ENCODE measurements at places on chromosomes 5 and 9.

DNA sequence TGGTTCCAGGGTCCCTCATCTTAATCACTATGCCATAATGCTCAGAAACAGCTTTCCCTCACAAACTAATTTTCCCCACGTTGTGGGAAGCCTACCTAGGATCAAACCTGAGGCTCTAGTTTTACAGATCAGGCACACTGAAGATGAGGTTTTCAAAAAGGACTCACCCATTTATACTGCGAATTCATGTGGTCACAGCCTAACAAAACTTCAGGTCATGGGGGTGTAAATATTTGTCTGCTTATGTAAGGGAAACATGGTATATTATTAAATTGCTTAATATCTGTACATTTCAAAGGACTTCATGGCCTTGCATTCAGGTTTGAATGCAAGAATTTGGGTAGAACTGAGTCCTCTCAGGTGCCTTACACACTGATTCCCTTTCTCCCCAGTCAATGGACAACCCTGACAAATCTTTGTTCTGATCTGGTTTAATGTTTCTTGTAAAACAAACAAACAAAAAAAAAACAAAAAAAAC lies 12.1 kb downstream of the ZFAND5 start:
- DNase-seq, result peak; percentile 21

- no peak for DNase-seq
These were observed 370.8 kb downstream of the NFIB start for GRCh38 chr9:13943176-13943575.

DNA sequence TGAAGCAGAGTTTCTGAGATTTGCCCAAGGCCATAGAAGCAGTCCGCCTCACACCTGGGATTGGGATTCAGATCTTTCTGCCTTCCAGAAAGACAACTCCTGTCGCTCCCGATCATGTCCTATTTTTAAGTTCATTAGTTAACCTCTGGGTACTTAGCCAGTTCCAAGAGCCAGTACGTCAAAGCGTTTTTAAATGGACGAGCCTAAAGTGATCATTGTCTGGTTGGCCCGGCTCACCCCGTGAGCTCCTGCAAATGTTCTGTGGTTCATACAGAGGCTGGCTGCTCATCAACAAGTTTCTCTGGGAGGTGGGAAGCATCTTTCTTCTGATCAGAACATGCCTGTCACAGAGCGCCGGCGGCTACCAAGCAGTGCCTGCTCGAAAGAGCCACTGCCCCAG lies 554.5 kb upstream of the WWC1 start:
- DNase-seq, result no peak

DNA sequence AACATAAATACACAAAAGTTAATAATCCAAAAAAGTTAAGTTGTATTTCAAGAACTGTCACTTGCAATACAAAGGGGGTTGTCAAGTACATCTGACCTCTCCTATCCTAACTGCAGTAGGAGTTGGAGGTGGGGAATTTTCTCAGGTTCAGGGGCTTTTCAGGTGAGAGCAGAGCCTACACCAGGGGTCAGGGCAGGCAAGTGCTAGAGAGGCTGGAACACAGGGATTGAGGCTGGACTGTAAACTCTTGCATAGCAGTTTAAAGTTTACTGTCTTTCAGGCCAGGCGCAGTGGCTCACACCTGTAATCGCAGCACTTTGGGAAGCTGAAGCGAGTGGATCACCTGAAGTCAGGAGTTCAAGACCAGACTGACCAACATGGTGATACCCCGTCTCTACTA lies 25.4 kb upstream of the RASGRF2 start:
- no peak for DNase-seq

DNA sequence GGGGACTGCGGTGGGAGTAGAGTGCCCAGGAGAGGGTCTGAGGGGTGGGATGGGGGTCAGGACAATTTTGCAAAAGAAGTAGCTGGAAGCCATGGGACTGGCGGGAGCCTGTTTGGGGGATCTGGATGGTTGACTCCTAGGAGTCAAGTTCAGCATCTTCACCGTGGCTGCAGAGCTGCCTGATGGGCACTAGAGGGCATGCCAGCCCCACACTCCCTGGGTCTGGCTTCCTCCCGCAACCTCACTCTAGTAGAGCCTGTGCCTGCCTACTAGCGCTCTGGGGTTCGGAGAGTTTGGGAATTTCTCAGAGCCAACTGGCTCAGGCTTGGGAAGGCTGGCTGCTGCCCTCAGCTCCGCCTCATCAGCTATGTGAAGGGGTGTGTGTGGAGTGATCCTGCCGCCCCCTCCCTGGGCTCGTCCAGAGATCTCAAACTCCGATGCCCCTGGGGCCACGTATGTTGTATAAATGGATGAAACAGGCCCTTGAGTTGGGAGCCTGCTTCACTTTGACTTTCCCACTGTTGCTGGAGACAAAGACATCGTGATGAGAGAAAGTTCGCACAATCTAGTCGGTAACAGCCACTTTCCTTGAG lies 10.8 kb downstream of the TSPAN17 start:
- DNase-seq, result peak; percentile 57

- DNase-seq, result no peak
These were observed 143.6 kb downstream of the CEMIP2 start for GRCh38 chr9:71624728-71625127.

GRCh38 chr5:168047043-168047668 lies 244.3 kb upstream of the WWC1 start:
- peak; percentile 59 for DNase-seq

- DNase-seq, result no peak
These were observed 110.8 kb upstream of the SLC30A5 start for GRCh38 chr5:68983043-68983442.

- DNase-seq, result no peak
These were observed 62.0 kb downstream of the MACROH2A1 start for GRCh38 chr5:135337064-135337463.

GRCh38 chr9:105993921-105994715 lies 299.8 kb downstream of the TMEM38B start:
- DNase-seq, result no peak

DNA sequence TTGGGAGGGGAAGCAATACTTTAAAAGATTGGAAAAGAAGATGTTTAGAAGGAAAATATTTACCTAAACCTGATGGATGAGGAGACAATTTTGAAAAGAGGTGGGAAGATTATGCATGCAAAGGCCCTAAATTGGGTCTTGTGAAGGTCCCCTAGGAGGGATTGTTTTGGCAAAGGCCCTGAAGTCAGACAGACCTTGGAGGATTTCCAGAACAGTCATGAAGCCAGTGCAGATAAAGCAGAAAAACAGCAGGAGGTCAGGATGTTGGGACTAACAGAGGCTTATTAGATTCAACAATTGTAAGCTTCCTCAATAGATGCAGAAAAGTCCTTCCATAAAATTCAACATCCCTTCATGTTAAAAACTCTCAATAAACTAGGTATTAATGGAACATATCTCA lies 361.0 kb upstream of the CDH6 start:
- no peak for DNase-seq

DNA sequence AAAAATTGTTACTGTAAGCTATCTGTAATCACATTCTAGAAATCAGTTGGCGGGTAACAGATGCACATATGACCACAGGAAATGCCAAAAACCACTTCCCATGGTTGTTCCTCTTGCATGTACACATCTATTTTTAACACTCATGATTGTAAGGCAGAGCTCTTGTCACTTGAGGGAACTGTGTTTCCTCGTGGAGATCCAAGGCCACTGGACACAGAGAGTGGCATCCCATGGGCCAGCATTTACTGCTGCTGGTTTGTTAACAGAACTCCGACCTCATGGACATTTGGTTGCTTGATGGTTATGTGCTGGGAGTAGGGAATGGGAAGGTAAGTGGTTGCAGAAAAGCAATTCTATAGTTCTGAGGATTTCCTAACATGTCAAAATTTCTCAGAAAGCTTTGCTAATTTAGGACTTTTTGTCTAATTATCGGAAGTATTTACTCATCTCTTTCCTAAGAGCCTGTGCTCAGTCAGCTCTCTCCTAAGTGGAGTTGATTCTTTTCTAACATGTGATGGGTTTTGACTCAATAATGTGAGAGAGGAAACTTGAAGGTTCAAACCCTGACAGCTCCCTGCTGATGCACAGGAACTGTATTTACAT lies 202.0 kb upstream of the NR3C1 start:
- peak; percentile 44 for DNase-seq

DNA sequence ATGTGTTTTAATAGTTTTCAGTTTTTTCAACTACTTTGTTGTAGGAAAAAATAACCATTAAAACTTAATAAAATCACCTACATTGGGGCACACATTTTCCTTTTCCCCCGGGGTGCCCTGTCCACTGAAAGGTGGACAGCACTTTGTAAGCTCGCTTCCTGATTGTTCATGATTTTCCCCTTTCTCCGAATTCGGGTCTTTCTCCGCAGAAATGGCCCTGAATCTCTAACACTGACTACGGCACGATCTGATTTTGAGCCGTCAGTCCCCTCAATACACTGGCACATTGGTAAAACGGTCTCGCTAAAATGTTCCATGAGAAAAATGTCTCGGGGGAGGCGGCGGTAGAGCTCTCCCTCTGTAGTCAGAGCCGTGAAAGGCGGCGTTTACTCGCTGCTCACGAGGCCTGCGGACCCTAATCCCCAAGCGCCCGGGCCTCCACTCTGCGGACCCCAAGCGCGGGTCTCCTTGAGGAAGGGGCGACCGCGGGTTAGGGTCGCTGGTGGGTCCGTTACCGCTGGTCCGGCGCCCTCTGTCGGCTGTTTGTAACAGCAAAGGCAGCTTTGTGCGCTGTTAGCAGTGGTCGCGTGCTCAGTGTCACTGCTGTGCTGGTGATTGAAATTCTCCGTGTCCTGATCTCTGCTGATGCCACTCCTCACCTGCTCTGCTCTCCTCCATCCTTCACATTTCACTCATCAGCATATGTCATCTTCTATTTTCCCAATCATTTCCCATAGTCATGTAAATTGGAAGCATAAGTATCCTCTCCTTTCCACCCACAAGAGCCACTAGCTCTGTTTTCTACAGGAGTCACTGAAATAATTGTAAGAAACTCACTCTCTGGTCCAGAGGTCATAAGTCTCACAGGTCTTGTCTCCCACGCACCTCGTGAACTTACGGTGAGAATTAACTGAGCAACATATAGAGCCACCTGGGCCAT lies 10.8 kb upstream of the IFNA2 start:
- DNase-seq, result no peak

GRCh38 chr9:23717505-23717904 lies 108.5 kb downstream of the ELAVL2 start:
- no peak for DNase-seq

- DNase-seq, result no peak
These were observed 37.5 kb upstream of the PPP1R26 start for GRCh38 chr9:135442075-135442474.

- peak; percentile 59 for DNase-seq
These were observed 129.0 kb downstream of the PIK3R1 start for GRCh38 chr5:68344447-68345111.

- no peak for DNase-seq
These were observed 70.8 kb upstream of the COL5A1 start for GRCh38 chr9:134570711-134571325.

- no peak for DNase-seq
These were observed 2.1 kb upstream of the ALDH1B1 start for GRCh38 chr9:38390442-38390841.

GRCh38 chr9:19788152-19788551 lies 685 bp downstream of the SLC24A2 start:
- DNase-seq, result no peak

DNA sequence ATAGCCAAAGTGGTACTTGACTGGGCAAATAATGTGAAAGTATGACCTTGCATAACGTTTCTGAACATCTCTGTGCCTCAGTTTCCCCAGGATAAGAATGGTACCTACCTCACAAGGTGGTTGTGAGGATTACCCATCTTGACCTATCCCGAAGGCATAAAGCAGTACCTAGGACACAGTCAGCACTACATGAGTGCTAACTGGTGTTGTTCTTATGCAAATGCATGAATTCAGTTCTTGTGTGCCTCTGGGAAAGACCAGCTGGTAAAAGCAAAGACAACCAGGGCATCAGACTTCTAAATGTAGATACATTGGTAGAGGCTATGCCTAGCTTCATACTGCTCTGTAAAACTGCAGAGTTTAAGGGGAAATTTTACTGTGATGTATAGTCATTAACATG lies 21.8 kb upstream of the TMEM252 start:
- DNase-seq, result no peak

GRCh38 chr9:34989946-34990635 lies 546 bp downstream of the DNAJB5 start:
- peak; percentile 41 for DNase-seq

DNA sequence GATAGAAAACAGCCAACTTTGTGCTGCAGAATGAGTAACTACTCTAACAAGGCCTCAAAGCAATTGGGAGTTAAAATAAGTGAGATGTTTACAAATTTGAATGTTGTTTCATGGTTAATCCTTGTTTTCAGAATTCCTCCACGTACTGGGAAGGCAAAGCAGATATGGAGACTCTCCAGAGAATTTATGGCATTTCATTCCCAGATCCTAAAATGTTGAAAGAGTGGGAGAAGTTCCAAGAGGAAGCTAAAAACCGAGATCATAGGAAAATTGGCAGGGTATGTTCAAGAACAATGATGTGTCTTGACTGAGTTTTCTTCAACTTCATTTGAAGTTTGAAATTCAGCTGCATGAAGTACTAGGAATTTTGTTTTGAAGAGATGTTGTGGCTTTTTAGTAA lies 16.4 kb downstream of the TARS1 start:
- peak; percentile 65 for DNase-seq

GRCh38 chr9:33992632-33993031 lies 56.1 kb downstream of the UBAP2 start:
- peak; percentile 4 for DNase-seq

DNA sequence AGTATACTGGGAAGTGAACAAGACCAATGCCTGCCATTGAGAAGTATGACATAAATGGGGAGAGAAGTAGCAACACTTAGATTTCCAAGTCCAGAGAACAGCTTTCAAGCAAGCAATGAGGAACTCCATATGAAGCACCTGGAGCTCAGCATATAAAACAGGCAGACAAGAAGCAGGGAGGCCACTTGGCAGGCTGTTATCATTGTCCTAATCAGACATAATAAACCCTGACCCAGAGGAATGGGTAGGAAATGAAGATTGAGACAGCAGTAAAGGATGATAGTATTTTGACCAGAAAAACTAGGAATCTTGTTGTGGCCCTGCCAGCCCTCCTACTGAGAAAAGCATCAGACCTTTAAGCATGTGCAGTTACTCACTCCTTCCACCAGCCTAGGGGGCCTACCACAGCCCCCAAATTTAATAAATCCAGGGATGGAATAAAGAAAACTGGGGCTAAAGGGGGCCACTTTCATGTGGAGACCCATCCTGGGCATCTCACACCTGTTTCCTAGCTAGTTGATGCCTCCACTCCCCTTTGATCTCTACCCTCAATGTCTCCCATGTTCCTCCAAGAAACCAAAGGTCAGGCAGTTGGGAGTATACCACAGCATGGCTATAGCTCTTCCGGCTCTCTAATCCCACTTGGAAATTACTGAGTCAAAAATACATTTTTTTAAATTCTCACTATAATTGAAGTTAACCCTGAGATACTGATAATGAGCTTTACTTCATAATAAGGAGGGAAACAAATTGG lies 135.1 kb downstream of the SIL1 start:
- DNase-seq, result peak; percentile 12
